Stimulated activated naive CD8-positive, alpha-beta T cell treated with anti-CD3 and anti-CD28 coated beads, Interleukin-15, Interleukin-2, amounts not matched to agents 100 U/mL and 50 U/mL, for 24 hours (primary cell): ENCODE measurements at places on chromosomes 11 and 22.

- no peak for DNase-seq
Measured at GRCh38 chr11:111823629-111824028, 47.8 kb downstream of the ALG9 start.

DNA sequence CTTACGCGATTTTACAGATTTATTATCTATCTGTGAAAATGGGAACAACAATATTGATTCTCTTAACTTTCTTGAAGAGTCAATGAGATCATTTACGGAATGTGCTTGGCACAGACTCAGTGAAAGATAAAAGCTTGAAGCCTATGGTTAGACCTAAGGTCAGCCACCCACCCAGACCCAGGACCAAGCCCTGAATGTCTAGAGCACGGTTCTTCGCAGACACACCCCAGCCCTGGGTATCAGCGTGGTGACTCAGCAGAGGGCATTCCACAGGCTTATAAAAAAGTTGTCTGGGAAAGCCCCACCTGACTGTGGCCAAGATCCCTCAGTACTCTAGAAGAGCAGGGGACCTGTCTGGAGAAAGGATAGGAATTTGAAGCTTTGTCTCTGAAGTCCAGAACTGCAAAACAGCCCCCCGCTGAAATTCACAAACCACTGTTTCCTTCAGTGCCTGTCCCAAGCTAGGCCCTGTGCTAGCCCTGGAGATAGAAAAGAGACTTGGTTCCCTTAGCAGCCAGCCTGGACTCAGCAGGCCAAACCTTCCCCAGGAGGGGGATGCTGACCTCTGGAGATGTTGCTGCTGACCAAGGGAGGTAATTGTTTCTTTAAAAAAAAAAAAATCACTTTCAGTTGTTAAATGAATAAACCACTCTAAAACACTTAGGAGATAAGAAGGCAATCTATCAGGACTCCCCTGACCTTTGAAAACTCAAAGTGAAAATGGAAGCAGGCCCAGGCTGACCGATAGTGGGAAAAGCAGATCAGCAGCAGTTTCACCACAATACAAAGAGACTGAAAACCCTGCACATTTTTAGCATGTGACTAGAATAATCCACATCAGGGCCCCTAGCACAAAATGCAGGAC lies 114.0 kb downstream of the ABTB2 start:
- peak; percentile 64 for DNase-seq

GRCh38 chr11:124863137-124863825 lies 2.0 kb upstream of the ROBO3 start:
- no peak for DNase-seq

DNA sequence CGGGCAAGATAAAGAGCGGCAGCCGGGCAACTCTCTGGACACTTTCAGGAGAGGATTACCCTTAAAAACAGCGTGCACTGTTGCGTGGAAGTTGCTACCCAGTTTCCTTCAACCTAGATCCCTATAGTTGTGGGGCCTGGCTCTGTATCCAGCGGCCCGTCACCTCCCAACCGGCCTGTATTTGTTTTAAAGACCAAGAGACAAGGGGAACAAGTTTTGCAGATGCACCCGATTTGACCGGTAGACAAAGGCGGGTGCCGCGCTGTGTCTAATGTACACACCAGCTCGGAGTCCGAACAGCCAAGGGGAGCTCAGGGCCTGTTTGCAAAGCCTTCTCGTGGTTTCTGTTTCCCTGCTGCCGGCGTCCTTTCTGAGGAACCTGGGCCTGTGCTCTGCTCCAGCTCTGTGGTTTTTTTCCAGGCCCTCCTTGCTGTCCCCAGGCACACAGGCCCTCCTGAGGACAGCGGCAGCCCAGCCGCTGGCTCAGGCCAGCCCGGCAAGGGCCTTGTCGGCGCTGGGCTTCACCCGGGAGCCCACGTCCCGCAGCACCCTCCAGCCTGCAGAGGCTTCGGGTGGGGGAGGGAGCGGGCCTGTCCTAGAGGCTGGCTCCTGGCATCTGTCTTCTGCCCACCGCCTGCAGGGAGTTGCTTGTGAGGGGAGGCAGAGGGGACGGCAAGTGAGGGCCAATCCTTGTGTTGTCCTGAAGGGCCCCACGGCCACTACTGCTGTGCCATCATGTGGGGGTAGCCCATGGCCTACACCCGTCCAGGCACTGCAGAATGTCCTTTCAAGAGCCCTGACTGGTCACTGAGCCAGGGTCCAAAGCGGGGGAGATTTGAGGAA lies 1.4 kb downstream of the TBX1 start:
- DNase-seq: no peak

GRCh38 chr22:25880524-25880923 lies 138.5 kb downstream of the MYO18B start:
- DNase-seq: no peak

GRCh38 chr11:29256580-29256979 lies 760.2 kb downstream of the KCNA4 start:
- no peak for DNase-seq

- DNase-seq: peak; percentile 79
Measured at GRCh38 chr22:19986410-19987341, 29.9 kb downstream of the ARVCF start.

- DNase-seq: no peak
Measured at GRCh38 chr11:56783448-56784041, 35.0 kb upstream of the OR9G4 start.

DNA sequence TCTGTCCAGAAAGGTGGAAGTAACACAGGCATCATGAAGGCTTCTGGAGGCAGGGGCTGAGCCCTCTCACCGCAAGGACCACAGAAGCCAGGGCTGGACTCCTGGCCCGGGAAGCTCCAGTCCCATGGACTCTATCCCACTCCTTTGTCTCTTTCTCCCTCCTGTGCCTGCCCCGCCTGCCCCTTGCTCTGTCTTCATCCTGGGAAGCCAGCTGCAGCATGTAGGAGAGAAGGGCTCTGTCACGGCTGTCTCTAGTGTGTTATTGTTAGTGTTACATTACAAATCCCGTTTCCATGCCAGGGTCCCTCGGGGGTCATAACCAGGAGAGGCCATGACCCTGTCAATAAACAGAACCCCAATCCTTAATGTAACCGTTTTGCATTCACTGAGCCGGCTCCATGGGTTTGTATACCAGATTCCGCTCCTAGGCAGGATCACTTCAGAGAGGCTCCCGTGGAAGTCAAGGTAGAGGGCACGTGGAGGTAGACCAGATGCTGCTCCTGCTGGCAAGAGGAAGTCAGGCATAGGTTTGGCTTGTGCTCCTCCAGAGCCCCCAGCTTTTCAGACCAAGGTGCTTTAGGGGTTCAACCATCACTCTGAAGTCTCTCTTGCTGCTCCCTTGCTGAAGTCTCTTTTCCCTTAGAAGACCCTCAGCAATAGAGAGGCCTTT lies 293.2 kb downstream of the ETS1 start:
- DNase-seq: peak; percentile 47

GRCh38 chr11:29334776-29335130 lies 682.1 kb downstream of the KCNA4 start:
- DNase-seq: no peak

- no peak for DNase-seq
Measured at GRCh38 chr22:32823024-32823730, 21.7 kb downstream of the TIMP3 start.

- no peak for DNase-seq
Measured at GRCh38 chr11:48017831-48018527, 37.6 kb downstream of the PTPRJ start.

GRCh38 chr11:32615422-32615821 lies 31.8 kb downstream of the EIF3M start:
- DNase-seq: no peak

DNA sequence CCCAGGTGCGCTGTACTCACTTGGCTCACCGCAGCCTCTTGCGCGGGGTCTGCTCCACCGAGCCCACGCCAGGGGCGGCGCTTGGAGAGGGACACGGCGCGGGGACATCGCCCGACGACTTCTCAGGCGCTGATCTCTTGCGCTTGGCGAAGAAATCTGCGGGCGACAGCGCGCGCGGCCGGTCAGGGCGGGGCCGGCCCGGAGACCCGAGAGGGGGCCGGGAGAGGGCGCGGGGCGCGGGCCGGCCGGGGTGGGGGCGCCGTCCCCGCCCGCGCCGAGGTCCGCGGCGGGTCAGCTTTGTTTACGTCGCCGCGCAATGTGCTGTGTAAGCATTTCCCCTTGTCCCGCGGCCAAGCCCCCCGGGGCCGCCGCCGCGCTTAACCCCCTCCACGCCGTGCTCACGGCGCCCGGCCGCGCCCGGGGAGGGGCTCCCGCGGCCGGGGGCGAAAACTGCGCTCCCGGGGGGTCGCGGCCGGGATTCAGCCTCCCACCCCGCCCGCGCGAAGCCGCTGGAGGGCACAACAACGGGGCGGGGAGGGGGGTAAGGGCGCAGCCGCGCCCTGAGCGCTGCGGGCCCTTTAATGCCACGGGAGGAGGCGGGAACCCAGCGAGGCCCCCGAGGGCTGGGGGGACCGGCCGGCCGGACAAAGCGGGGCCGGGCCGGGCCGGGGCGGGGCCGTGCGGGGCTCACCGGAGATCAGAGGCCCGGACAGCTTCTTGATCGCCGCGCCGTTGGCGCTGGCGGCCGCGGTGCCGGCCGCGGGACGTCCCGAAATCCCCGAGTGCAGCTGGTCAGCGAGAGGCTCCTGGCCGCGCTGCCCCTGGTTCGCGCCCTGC lies 1.4 kb downstream of the CDKN1C start:
- no peak for DNase-seq

DNA sequence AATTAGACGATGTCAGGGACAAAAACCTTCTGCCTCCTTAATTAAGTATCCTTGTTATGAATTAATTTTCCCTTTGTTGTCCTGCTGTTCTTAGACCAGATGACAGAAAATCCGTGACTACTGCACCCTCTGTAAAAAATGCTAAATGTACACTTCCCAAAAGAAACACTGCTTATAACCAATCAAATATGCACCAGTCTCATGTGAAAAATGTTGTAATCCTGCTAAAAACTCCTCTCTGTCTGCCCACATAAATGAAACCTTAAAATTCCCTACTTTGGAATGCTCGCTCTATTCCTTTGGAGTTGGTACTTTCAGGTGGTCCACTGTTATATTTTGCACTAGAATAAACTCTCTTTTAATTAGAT lies 366.8 kb upstream of the CCDC179 start:
- no peak for DNase-seq

GRCh38 chr11:110329445-110329844 lies 33.0 kb upstream of the RDX start:
- DNase-seq: no peak

DNA sequence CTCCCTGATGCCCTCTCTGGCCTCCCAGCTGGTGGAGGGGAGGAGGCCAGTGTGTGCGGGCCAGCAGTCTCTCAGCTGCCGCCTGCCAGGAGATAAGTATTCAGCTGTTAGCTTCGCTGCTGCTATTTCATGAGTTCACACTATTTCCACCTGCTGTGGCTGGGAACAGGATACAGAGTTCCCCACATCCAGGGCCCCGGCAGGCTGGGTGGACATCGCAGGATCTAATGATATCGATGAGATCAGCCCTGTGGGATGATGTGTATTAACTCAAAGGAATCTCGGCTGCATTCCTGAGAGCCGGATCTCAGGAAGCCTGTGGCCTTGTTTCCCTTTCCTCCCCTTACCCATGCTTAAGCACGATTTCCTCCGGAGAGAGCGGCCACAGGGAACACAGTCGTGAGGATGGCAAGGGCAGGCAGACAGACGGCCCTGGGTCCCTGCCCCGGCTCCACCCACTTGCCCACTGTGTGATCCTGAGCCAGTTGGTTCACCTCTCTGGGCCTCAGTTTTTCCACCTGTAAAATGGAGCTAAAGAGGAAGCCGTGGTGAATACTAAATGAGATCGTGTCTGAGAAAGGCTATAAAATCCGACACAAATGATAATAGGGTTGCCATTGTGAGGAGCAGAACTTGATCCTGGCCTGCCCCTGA lies 6.5 kb upstream of the PVALB start:
- DNase-seq: no peak

- DNase-seq: no peak
Measured at GRCh38 chr11:17602105-17603001, 55.3 kb downstream of the OTOG start.

- no peak for DNase-seq
Measured at GRCh38 chr22:22161924-22162851, 82.4 kb upstream of the VPREB1 start.

GRCh38 chr11:3775736-3776406 lies 21.5 kb downstream of the NUP98 start:
- DNase-seq: no peak

DNA sequence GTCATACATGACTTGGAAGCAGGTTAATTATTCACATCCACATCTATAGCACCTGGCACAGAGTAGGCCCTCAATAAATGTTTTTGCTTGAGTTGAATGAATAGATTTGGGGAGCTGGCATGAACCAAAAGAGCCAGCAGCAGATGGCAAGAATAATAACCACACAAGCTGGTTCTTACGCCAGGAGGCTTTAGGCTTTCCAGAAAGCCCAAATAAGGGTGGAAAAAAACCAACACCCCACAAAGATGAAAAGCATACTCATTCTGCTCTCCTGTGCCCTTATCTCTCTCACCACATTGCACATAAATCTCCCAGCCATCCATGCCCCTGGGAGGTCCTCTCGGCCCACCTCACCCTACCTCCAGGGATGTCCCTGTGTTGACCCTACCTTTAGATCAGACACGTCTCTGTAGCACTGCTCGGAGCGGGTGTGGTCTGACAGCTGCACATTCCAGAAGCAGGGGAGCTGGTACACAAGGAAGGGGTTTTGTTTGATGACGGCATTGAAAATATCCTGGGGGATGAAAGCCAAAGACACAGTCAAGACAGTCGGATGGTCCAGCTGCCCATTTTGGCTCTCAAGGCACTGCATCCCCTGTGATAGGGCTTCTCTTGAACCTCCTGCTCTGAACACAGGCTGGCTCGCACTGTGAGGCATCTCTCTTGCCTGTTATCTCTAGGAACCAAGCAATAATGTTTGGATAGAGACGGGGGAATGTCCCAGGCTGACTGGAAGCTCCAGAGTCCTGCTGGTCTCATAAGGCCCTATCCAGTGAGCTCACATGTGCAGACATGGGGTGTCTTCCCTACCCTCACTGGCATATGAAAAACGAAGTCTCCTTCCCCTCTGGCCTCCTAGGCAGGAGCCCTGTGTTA lies 323.6 kb upstream of the SYN3 start:
- no peak for DNase-seq

DNA sequence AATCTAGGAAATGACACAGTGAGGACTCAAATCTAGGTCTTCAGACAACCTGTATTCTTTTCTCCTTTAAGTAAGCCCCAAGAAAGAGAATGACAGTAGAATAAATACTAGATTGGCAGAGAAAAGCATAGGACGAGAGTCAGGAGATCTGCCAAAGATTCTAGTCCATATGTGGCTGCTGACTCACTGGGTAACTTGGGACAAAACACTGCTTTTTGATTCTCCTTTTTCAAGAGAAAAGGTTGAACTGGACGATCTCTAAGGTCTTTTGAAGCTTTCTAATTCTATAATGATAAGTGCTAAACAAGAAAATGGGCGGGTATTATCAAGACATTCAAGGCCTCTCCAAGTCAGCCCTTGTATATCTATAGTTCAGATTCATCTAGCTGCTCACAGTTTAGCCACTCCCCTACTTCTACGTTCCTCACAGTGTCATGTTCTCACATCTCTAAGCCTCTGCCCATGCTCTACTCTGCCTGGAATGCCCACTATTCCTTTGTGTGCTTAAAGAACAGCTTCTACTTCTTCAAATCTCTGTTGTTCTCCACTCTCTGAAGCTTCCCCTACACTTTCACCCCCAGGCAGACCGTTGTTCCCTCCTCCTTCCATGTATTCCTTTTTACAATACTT lies 53.0 kb downstream of the RELT start:
- DNase-seq: no peak
